ENCODE measurements at places on chromosomes 3 and 15. TPM values are rescaled to one million over a fixed set of nuclear protein-coding genes. Genes with fewer than 3 reads are reported as not detected.

DNA sequence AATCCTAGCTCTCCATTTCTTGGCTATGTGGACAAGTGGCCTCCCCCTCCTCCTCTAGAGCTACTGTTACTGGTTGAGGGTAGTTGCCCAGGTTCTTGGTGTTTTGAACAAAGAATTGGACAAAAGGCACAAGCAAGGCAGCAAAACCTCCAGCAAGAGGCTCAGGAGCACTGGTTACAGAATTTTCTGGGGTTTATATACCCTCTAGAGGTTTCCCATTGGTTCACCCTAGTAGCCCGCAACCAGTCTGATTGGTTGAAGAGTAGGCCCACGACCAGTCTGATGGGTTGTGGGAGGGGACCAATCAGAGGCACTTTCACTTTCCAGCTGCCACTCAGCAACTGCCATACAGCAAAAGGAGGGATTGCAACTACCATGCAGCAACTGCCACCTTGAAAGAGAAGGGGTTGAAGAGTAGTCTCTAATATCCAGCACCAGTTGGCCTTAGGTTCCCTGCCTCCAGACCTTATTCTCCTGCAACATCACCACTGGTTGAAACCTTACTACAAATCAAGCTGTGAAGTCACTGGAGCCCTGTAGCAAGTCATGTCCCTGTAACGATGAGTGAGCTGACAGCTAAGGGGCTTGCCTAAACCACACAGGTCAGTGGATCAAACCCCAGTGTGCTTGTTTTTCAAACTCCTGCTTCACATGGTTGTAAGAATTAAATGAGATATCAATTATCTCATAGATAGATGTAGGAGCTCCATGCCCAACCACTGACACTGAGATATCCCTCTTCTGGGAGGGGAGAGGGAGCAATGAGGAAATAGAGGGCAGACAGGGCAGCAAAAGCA lies 2.9 kb upstream of the C15orf39 start:
- no peaks in the 10 kb centered on the region for H3K36me3 ChIP-seq
- no peaks in the 10 kb centered on the region for H3K27me3 ChIP-seq
- no peak overlapping the region for H3K27ac ChIP-seq

DNA sequence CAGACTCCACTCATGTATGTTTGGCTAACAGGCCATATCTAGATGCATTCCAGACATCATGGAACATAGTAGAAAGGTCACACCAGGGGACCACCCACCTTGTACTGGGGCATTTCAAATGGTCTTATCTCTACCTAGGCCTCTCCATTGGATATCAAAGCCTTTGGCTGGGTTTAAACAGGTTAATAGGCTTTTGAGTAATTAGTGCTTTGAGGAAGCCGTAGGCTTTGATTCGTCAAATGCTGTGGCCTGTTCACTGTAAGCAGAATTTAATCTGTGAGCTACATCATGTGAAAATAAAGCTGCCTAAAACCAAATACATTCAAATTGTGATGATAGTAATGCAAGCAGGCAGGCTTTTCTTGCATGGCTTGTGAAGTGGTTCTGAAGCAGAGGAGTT lies 129.5 kb downstream of the ST8SIA2 start:
- no peak overlapping the region for H3K4me3 ChIP-seq
- peaks cover 3% of the 10 kb centered on the region for H3K36me3 ChIP-seq
- peaks cover 26% of the 10 kb centered on the region for H3K4me1 ChIP-seq
- H3K27me3 ChIP-seq, result no peaks in the 10 kb centered on the region
- H3K27ac ChIP-seq, result no peak overlapping the region

GRCh38 chr3:185399737-185400667 lies 37.1 kb downstream of the MAP3K13 start:
- no peak overlapping the region for H3K4me3 ChIP-seq
- H3K27me3 ChIP-seq, result no peaks in the 10 kb centered on the region
- no peak overlapping the region for H3K27ac ChIP-seq
- H3K36me3 ChIP-seq, result no peaks in the 10 kb centered on the region
- DNase-seq, result no peak

DNA sequence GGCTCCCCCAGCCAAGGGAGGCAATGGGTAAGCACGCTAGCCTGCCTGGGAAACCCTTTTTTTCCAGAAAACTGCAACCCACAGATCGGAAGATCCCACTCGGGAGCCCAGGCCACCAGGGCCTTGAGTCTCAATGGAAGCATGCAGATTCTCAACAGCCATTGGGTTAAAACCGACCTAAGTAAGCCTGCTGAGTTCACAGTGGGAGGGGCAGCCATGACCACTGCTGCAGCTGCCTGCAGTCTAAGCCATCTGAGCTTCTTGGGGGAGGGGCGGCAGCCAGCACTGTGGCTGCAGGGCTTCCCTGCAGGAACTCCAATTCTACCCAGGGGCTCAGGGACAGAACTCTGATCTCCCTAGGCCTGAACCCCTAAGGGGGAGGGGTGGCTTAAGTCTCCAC lies 82.0 kb downstream of the DPPA2 start:
- H3K4me3 ChIP-seq, result no peak overlapping the region
- H3K27me3 ChIP-seq, result no peaks in the 10 kb centered on the region
- H3K27ac ChIP-seq, result no peak overlapping the region
- no peaks in the 10 kb centered on the region for H3K4me1 ChIP-seq
- no peak for DNase-seq

GRCh38 chr3:64459711-64460110 lies 228.1 kb downstream of the ADAMTS9 start:
- no peak for DNase-seq
- H3K4me1 ChIP-seq, result peaks cover 32% of the 10 kb centered on the region
- no peaks in the 10 kb centered on the region for H3K27me3 ChIP-seq
- H3K4me3 ChIP-seq, result no peak overlapping the region

DNA sequence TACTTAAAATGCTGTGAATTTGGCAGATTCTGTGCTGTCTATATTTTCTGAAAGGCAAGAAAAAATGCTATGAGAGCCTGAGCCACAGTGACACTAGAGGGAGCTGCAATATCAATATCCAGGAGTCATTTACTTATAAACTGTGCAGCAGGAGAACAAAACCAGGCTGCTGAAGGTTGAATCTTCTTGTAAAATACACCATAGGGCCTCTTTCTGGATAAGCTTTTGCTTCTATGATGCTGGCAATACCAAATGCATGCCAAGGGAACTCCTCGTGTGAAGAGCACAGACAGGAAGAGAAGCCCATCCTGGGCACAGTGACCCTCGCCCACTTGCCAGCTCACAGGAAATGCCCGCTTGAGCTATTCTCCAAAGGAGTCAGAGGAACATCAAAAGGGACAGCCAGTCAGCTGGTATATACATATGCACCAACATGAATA lies 48.0 kb upstream of the TSPAN3 start:
- DNase-seq, result no peak
- no peaks in the 10 kb centered on the region for H3K27me3 ChIP-seq
- peaks cover 51% of the 10 kb centered on the region for H3K4me1 ChIP-seq
- H3K4me3 ChIP-seq, result no peak overlapping the region

GRCh38 chr3:156211583-156211982 lies 91.2 kb downstream of the KCNAB1 start:
- H3K27me3 ChIP-seq, result peaks cover 5% of the 10 kb centered on the region
- peaks cover 26% of the 10 kb centered on the region for H3K4me1 ChIP-seq
- no peak overlapping the region for H3K4me3 ChIP-seq
- H3K27ac ChIP-seq, result no peak overlapping the region

DNA sequence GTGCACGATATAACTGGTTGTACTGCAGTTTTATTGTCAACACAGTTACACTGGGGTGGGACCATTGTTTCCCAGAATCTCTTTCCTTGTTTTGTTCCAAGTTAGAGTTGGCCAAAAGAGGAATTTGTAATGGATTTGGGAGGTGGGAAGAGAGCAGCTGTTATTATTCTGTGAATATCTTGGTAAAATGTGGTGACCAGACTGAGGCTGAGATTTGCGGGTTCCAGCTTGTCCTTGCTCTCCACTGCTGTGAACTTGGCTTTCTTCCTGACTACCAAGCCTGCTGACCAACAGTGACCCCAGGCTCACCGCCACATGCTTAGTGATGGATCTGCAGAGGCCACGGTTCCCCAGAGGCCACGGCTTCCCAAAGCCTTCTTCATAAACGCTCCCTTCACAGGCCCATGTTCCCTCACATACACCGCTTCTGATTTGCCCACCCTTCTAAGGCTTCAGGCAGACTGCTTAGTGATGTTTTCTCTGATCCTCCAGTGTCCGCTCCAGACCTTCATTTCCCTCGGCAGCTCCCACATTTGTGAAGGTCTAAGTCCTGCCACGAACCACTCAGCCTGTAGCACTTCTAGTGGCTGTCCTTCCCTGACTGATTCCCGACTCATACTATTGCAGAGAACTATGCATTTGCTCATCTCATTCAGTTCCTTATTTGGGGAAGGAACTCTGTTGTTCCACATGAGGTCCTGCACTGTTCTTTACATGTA lies 525.5 kb upstream of the RGMA start:
- H3K27me3 ChIP-seq, result peaks cover 46% of the 10 kb centered on the region
- no peak overlapping the region for H3K4me3 ChIP-seq
- no peak overlapping the region for H3K27ac ChIP-seq
- H3K4me1 ChIP-seq, result no peaks in the 10 kb centered on the region

DNA sequence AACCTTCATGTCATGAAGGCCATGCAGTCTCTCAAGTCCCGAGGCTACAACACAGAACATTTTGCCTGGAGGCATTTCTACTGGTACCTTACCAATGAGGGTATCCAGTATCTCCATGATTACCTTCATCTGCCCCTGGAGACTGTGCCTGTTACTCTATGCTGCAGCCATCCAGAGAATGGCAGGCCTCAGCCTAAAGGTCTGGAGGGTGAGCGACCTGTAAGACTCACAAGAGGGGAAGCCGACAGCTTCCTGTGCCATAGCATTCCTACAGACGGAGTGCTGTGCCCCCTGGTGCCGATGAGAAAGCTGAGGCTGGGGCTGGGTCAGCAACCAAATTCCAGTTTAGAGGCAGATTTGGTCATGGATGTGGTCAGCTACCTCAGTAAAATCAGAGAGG lies 51.3 kb upstream of the CADPS start:
- H3K27me3 ChIP-seq, result peaks cover 25% of the 10 kb centered on the region
- H3K4me3 ChIP-seq, result no peak overlapping the region
- peaks cover 3% of the 10 kb centered on the region for H3K4me1 ChIP-seq
- no peak overlapping the region for H3K27ac ChIP-seq
- DNase-seq, result no peak

Gene VILL
- 16.4 TPM for total RNA-seq

Gene CLDN18
- total RNA-seq, result not detected
